HTR-8/SVneo (cell line): ENCODE measurements at places on chromosomes 11 and 22.

DNA sequence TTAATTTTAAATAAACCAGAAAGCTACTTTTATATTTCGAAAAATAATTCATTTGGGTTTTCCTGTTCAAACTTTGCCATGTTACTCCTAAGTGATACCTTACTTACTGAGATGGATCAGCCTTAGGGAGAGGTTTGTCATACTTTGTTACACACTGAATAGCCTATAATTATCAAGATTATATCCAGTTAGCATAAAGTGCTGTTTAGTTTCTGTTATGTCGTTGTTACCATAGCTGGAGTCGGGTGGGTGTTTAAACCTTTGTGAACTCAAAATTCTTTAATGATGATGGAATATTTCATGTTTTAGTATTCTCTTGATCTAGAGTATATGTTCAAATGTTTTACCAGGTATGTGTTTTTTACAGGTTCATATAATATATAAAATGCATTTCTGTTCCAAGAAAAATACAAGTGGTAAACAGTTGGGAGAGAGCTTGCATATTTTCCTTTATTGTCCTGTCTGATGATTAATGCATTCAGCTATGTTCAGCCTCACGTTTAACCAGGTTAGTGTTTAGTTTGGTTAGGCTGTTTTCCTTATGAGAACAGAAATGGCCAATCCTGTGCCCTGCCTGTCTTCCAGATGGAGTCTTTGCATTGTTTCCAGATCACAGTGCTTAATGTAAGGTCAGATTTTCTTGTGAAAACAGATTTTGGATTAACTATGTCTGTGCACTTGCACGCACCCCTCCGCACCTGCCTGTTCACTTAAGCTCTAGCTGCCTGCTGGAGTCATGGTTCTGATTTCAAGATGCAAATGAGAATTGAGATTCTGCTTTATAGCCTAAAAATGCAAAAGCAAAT is 105.6 kb downstream of the ATXN10 start:
- DNase-seq, result no peak

GRCh38 chr22:28837640-28838039 is 37.3 kb upstream of the XBP1 start:
- DNase-seq, result no peak

- no peak for DNase-seq
Observed at GRCh38 chr22:45402466-45402985, 10.9 kb downstream of the SMC1B start.

DNA sequence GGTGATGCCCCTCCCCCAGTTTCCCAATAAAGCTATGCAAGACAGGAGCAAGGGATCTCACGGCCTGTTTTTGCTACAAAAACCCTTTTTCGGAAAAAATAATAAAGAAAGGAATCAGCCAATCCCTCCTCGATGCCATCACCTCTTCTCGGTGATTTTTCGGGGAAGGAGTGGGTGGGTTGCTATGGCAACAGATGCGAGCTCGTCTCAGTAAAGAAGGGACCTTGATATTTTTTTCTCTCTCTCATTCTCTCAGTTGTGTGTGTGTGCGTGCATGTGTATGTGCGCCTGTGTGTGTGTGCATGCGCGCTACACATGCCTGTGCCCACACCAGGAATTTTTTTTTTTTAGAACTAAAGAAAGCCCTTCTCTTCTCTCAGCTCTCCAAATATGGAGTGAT is 3.8 kb upstream of the NPAS4 start:
- DNase-seq, result no peak

GRCh38 chr11:10622108-10622507 is 53.6 kb upstream of the LYVE1 start:
- no peak for DNase-seq

DNA sequence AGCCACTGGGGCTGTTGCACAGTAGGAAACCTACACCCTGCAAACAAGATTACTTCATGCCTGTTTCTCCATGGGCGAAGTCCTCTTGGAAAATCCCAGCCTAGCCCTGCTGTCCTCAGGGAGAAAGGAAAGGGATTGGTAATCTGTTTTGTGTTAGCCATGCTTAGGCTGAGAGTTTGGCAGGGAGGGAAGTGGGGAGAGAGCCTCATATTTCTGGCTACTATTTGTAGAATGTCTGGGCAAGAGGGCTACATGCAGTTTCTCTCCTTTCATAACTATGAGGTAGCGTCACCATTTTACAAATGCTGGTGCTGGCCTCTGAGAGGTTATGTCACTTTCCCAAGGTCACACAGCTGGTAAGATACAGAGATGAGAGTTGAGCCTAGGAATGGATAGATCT is 737 bp upstream of the MFRP start:
- DNase-seq, result no peak

DNA sequence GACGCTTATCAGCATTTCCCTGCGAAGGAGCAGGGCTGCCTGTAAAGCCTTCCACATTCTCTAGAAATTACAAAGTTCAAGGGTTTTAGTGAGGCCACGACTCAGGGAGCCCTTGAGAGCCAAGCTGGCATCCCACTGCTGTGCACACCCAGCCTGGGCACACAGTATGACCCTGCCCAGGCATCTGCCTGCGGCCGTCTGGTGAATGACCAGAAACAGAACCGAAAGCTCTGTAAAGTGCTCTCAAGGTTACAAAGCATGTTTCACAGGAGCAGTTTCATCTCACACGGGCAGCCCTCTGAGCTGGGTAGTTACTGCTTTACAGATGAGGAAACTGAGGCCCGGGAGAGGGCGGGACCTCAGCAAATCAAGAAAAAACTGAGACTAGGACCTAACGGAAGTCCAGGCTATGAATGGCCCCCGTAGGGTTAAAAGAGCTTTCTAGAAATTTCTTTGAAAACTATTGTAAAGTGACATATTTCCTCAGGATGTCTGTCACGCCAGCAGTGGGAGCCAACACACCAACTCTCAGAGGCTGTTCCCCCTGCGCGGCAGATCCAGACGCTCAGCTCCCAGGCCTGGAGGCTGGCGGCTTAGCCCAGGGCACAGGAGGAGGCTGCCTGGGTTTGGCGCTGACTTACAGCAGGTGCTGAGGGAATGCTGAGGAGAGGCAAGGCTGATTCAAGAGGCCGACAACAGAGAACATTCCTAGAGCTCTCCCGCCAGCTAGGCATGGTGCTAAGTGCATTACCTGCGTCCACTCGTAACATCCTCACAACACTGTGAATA is 7.7 kb upstream of the TCF20 start:
- no peak for DNase-seq

DNA sequence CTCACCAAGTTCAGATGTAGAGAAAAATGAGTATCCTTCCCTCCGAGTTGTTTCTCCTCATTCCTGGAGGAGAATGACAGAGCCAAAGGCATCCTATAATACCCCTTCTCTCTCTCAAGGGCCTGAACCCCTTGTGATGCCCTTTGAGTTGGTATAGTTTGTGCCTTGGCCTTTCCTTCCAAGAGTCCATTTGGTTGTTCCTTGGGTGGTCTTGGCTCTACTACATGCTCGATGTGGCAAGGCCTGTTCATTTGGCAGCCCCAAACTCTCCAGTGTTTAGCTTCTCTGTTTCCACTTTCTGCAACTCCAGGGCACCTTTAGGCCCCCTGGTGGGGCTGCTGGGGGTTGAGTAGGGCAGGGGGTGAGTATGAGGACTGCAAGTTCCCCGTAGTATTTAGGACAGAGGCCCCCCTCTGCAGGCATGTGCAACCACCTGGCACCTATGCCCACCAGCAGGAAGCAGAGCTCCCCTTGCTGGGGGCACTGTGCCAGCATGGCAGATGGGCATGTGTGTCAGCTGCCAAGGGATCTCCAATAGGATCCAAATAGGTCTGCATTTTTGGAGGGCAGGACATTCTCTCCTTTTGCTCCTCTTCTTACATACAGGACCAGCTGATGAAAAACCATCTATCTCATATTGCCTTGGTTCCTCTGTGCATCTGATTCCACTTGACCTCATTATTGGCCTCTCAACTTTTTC is 217.2 kb upstream of the CADM1 start:
- no peak for DNase-seq

- DNase-seq, result no peak
Observed at GRCh38 chr22:29329581-29329980, 14.1 kb upstream of the RASL10A start.

DNA sequence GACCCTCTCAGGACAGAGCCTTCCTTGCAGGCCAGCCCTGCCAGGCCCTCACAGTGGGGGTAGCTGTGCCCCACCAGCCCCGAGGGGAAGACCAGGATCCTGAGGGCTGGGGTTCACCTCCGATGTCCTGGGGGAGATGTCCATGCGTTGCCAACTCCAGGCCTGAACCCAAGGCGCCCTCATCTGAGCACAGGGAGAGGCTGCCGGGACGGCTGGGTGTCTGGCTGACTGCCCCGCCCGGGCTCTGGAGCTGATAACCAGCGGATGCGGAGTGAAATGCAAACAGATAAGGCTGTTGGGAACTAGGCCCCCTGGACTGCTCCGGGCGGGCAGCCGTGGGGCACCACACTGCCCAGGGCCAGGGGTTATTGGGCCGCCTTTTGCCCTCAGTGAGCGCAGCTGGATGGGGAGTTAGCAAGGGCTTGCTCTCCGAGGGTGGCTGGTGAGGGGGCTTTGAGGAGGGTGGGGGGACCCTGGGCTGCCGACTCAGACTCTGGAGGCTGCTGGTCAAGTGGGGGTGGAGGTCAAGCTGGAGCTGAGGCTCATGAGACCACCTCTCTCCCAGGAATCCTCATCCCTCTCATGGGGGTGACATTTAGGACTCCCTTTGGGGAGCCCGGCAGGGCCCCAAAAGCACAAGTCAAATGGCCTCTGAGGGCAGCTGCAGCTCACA is 5.6 kb upstream of the MUC6 start:
- no peak for DNase-seq

DNA sequence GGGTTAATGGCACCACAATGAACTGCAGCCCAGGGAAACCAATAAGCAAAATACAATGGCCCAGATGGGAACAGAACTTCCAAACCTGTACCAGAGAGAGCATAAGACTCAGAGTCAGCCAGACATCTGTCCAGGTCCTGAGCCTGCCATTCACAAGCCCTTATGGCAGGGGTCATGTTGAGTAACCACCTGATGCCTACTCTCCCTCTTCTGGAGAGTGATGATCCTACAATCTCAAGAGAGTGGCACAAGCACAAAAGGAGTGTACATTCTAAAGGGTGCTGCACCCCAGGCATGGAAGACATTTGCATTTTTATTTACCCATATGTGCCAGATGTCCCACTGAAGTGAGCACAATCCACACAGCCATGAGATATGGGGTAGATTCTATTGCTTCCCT is 10.6 kb downstream of the TENM4 start:
- DNase-seq, result no peak

- no peak for DNase-seq
Observed at GRCh38 chr11:255176-255575, 18.4 kb downstream of the PSMD13 start.

GRCh38 chr11:34104680-34105078 is 750 bp upstream of the NAT10 start:
- no peak for DNase-seq

- peak; percentile 7 for DNase-seq
Observed at GRCh38 chr11:107043242-107044006, 25.1 kb upstream of the GUCY1A2 start.

DNA sequence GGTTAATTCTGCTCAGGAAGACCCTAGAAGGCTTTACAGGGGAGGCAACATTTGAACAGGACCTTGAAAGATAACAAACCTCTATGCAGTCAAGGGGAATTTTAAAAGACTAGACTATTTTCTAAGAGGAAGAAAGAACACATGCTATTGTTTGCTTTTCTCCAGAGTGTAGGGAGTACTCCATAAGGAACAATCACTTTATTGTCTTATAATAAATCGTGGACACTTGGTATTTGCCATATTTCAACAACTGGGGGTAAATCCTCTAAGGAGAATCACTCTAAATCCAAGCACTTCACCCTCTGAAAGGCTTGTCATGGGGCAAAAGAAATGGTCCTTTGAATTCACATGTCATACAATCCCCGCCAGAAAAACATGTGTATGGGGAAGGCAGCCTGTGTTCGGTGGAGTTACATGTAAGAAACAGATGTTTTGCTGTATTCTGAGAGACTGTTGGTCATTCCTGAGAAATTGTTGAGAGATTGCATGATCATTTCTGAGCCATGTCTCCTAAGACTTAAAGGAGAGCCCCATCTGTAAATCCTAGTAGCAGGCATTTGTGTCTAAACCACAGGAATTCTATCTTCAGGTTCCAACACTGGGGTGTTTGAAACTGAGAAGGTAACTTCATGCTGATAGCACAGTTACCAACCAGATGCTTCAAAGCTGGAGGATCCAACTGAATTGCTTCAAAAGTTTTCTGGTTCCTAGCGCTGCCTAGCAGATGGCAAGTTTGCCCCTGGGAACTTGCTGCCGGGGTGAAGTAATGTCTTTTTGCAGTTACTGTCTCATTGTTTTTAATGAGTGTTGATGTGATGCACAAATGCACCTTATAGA is 66.8 kb downstream of the FZD4 start:
- DNase-seq, result peak; percentile 25

DNA sequence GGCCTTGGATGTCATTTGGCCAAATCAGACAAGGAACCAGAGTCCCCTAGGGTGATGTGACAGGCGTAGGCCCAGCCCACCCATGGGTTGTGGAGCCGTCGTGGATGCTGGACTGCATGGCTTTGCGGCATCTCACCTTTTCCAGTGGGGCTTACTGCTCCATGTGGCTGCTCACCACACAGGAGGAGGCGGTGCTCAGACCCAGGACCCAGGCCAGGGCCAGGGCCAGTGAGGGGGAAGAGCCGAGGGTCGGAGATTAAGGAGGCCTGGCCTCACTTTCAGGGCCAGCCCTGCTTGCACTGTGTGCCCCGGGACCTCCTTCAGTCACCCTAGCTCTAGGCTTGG is 105.6 kb downstream of the ST3GAL4 start:
- DNase-seq, result no peak

- DNase-seq, result no peak
Observed at GRCh38 chr22:36348760-36349159, 39.0 kb downstream of the MYH9 start.

- DNase-seq, result no peak
Observed at GRCh38 chr11:30991802-30992512, 377.6 kb downstream of the DCDC1 start.

GRCh38 chr11:69931060-69931910 is 112.1 kb upstream of the FGF3 start:
- no peak for DNase-seq

GRCh38 chr11:110892741-110893285 is 180.6 kb upstream of the ARHGAP20 start:
- no peak for DNase-seq

DNA sequence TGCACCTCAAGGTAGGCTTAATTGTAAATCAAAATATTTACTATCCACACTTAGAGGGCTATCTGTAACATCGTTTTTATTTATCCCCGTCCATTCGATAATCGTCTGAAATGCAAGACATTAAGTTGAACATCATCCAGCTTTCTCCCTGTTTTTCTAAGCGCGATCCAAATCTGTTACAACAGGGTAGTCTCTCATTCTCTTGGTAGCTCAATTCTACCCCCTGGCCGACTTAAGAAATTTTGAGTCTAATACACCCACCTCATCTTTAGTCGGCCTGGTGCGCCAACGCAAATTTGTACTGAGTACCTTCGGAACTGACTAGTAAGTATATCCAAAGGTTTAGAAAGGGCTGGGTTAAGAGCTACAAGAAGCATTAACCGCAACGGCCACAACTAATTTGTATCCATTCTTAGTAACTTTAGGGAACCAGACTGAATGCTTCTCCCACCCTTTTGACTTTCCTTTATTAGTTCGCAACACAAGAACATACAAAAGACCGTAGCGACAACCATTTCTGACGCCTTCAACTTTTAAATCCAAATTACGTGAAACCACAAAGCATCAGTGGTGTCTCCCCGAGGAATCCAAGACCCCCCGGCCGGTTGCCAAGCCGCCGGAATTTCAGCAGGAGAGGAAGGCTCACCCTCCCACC is 1.0 kb upstream of the ZNF143 start:
- no peak for DNase-seq

- DNase-seq, result no peak
Observed at GRCh38 chr22:29704528-29705285, 15.1 kb upstream of the CABP7 start.
